ENCODE measurements at places on chromosomes 1 and 21. TPM values are rescaled to one million over a fixed set of nuclear protein-coding genes. Genes with fewer than 3 reads are reported as not detected.

The CLDN19 gene
- total RNA-seq = not detected

The BCL2L15 gene
- under 0.01 TPM for total RNA-seq

The OR2L5 gene
- total RNA-seq = not detected

The ETV3L gene
- total RNA-seq = not detected

The CAPN2 gene
- total RNA-seq = 430 TPM

The DNAH14 gene
- total RNA-seq = 2.7 TPM

The TNFSF4 gene
- 19.7 TPM for total RNA-seq

All from IMR-90 (cell line).